H9 (cell line): ENCODE measurements at places on chromosomes 5 and 9. TPM values are rescaled to one million over a fixed set of nuclear protein-coding genes. Genes with fewer than 3 reads are reported as not detected.

The IFNA21 gene
- total RNA-seq = not detected in 2 replicates

The SLC2A6 gene
- 18.7 and 19.5 TPM in 2 replicates for total RNA-seq

The IFNA2 gene
- total RNA-seq = not detected in 2 replicates

The PARP8 gene
- total RNA-seq = 27.9 and 34.0 TPM in 2 replicates

The DIPK1B gene
- 38.2 and 40.3 TPM in 2 replicates for total RNA-seq

The RASGRF2 gene
- 11.3 and 13.5 TPM in 2 replicates for total RNA-seq

The SLC36A2 gene
- total RNA-seq = 0.07 and 0.15 TPM in 2 replicates

The ITK gene
- 0.22 TPM in 2 replicates for total RNA-seq

The CLIC3 gene
- total RNA-seq = 0.29 and 0.31 TPM in 2 replicates
